Putamen (tissue), 1 donor: ENCODE measurements at places on chromosomes 4 and X.

DNA sequence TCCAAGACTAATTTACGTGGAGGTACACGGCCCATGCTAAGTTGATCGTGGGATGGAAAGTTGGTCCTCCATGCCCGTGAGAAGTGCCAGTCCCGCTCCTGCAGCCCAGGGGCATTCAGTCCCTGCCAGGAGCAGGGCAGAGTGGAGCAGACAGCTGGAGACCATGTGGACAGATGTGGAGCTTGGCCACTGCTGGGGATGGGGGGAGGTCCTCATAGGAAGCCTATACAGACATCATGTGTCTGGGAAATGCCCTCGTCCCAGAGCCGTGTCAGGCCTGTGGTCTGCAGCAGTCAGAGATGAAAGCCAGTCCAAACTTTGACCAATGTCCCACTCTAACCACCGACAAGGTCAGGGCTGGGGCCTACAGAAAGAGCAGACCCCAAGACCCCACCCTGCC, 118.4 kb downstream of the CPZ start:
- no peak for DNase-seq

DNA sequence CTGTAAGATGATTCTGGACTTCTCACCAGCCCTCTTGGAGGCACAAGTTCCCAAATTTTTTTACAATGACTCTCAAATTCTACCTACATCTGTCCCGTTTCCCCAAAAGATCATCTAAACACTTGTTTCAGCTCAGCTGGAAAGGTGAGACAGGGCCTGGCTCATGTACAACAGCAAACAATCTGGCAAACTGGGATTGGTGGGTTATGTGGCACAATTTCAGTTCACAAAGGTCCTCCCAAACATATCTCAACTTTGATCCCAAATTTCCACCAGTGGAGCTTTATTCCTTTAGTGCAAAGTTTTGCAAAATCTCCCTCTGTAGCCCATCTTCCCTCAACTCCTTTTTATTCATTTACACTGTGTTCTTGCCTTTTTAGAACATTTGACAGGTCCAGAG, 207.1 kb downstream of the ENOX2 start:
- DNase-seq: no peak

DNA sequence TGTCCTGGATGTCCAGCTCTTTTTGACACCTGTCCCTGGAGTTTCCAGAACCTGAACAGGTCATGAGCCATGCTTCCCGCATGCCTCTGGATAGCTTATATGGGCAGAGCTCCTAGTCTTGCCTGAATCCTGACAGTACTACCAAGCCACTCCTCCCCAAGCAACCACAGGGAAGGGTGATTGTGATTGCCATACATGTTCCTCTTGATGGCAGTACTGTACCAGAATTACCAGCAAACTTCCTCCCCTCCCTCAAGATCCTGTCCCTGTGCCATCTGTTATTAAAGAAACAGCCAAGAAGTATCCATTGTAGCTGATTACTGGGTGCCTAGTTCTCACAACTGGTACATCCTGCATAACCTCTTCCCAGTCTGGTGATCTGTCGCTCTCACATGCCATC, 264.3 kb upstream of the AGTR2 start:
- DNase-seq: no peak

GRCh38 chr4:22488106-22488505, 27.8 kb downstream of the ADGRA3 start:
- no peak for DNase-seq

DNA sequence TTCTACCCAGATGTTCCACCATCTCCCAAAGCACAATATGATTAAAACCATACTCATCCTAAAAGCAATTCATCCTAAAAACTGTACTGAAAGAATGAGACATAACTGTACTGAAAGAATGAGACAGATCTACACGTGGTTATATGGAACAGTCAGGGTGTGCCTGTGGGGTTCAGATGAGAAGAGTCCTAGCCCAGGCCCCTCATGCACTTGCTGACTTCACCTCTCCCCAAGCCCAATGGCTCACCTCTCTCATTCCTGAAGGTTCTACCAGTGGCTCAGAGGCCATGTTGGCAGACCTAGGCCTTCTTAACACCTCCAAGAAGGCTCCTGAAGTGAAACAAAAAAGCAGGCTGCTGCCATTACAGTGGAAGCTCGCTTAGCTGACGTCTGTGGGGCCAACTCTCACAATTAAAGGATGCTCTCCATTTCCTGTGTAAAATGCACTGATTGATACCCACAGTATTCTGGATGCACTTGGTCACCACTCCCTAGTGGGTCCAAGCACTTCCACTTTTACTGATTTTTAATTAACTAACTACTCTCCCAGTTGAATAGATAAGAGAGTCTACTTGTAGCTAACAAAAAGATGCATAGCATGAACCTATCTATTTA, 3.8 kb downstream of the PLAC1 start:
- no peak for DNase-seq

- DNase-seq: no peak
These were observed 244.3 kb downstream of the RBMX2 start for GRCh38 chrX:130645955-130646583.

DNA sequence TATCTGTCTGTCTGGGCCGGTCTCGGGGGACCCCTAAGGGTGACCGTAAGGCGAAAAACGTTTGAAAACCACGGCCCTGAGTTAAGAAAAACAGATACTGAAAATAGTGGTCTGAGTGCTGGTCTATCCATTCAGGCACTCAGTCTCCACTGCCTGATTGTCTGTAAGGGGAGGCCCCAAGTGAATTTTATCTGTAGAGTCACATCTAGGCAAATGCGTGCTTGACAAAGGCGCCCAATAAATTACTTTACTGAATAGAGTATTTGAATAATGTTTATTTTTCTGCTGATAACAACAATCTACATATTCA, 465 bp downstream of the HNRNPH2 start:
- DNase-seq: no peak

GRCh38 chr4:80471756-80472155, 136.2 kb downstream of the CFAP299 start:
- DNase-seq: no peak

DNA sequence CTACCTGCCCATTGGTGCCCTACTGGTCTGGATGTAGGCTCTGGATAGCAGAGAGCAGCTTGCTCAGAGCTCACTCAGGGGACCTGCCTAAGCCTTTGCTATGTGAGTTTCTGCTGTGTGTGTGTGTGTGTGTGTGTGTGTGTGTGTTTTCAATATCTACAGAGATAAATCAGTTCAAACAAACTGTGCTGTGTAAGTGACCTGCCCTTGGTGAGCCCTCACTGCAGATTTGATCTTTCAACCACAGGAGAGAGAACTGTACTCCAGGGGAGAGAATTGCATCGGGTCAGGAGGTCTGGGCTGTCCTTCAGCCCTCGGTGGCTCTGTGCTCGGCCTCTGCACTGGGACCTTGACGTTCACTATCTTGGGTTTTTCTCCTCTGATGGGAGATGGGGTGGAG, 35.0 kb upstream of the CDKN2AIP start:
- no peak for DNase-seq
